ENCODE measurements at places on chromosomes 4 and X.

DNA sequence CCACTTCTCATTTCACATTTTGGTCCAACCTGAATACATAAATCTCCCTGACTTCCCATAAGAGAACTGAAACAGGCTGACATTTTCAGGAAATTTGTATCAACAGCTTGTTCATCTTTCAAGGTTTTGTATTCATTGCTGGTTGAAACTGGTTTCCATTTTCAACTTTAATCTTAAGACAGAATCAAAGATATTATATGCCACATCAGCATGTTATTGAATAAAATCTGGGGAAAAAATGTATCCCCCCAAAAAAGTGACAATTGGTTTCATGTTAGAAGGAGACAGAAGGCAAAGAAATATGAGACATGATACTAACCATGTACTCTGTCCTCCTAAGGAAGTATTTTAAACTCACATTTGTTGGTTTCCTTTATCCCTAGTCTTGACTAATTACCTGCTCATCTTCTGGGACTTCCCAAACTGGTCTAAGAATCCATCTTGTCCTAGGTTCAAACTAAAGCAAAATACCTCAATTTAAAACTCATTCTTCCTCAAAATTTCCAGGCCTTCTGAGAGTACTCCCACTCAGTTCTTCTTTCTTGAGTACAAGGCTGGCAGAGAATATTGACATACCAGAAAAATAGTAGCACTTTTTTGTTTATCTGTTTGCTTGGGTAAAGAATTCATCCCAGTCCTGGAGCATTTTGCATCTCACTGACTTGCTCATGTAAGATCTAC, 3.1 kb upstream of the ANTXR2 start:
- no peak for DNase-seq

DNA sequence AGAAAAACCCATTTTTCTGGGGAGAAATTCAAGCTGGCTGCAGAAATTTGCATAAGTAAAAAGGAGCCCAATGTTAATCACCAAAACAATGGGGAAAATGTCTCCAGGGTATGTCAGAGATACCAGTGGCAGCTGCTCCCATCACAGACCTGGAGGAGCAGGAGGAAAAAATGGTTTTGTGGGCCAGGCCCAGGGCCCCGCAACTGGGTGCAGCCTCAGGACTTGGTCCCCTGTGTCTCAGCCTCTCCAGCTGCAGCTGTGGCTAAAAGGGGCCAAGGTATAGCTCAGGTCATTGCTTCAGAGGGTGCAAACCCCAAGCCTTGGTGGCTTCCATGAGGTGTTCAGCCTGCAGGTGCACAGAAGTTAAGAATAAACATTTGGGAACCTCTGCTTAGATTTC, 536.4 kb upstream of the FRG1 start:
- no peak for DNase-seq

- DNase-seq, result no peak
These were observed 21.6 kb downstream of the SH3KBP1 start for GRCh38 chrX:19865567-19866363.

GRCh38 chrX:69116077-69116476, 49.2 kb downstream of the PJA1 start:
- DNase-seq, result no peak

GRCh38 chr4:188268131-188268908, 129.1 kb downstream of the TRIML1 start:
- no peak for DNase-seq

- DNase-seq, result no peak
These were observed 356.5 kb downstream of the PDGFC start for GRCh38 chr4:156615066-156615531.

- DNase-seq, result no peak
These were observed 127.2 kb downstream of the CHRNA9 start for GRCh38 chr4:40462326-40462725.

DNA sequence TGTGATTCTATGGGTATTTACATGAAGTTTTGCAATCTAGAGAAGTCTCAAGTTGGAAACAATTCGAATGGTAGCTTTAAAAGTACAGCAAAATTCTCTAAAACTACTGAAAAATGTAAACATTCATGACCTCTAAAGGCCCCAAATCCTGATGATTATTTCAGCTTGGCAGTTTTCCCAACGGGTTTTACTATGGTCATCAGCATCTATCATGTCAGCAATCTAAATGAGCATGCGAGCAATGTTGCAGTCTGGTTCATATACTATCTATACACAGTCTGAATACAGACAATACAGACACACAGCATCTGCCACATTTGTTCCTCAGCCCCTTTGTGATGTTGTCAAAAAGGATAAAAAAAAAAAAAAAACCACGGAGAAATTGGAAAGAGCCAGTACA, 790.3 kb upstream of the HTR2C start:
- DNase-seq, result no peak

- no peak for DNase-seq
These were observed 145.5 kb upstream of the FGF13 start for GRCh38 chrX:138856881-138857604.

DNA sequence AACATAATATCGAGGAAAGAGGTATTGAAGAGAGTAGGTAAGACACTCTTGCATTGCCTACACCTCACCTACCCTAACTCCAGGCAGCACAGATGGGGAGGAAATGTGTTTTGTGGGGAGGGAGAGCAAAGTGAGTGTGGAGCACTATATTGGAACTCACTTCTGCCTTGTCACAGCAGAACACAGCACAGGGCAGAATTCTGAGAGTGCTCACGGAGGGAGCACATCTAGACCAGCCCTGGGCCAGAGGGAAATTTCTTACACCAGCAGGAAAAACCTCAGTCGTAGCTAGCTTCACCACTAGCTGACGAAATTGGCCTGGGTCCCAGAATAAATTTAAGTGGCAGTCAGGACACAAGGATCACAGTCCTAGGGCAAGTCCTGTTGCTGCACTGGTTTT, 517.3 kb downstream of the TMA16 start:
- no peak for DNase-seq

- DNase-seq, result no peak
These were observed 79.4 kb downstream of the NLGN4X start for GRCh38 chrX:6149060-6149872.

GRCh38 chr4:23922541-23923111, 32.8 kb upstream of the PPARGC1A start:
- no peak for DNase-seq

DNA sequence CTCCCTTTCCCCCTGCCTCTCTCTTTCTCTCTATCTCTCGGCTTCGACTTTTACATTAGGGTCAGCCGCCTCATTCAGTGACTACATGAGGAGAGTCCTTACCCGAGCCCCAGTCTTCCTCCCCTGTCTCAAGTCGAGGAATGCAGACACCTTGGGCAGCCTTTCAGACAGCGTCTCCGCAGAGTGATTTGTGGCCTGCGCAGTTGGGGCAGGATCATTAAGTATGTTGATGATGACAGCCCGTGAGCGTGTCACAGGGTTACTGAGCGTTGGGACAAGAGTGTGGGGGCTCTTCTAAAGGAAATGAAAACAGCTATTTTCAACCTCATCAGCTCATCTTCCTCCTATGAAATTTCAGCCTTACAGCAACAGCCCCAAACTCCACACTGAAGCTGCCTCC, 312.1 kb upstream of the GATB start:
- no peak for DNase-seq

GRCh38 chrX:72349190-72349589, 43.5 kb upstream of the CITED1 start:
- no peak for DNase-seq

GRCh38 chr4:17283832-17284231, 228.1 kb downstream of the QDPR start:
- no peak for DNase-seq

GRCh38 chr4:83552924-83553323, 17.0 kb downstream of the GPAT3 start:
- no peak for DNase-seq

- DNase-seq, result no peak
These were observed 19.3 kb downstream of the DCTD start for GRCh38 chr4:182897601-182898478.

- no peak for DNase-seq
These were observed 397.4 kb upstream of the ZFP42 start for GRCh38 chr4:187598196-187598595.

DNA sequence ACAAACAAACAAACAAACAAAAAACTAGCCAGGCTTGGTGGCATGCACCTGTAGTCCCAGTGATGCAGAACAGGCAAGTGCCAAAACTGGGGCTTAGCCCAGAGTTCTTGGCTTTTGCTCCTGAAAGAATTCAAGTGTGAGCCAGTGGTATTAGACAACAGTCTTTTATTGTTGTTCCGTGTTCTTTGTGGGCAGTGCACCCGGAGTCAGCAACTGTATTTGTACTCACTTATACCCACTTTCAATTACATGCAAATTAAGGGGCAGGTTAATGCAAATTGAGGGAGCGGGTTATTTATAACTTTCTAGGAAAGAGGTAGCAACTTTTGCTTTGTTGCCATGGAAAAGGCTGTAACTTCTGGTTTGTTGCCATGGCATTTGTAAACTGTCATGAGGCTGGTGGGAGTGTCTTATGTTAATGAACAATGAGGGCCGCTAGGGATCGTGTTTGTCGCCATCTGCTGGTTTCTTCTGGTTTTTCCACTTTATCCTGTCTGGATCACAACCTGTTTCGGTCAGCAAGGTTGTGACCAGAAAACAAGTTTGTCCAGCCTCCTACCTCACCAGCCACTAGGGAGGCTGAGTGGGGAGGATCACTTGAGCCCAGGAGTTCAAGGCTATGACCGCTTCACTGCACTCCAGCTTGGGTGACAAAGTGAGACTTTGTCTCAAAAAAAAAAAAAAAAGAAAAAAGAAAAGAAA, 88.8 kb upstream of the ESX1 start:
- peak; percentile 16 for DNase-seq

- no peak for DNase-seq
These were observed 17.1 kb upstream of the ADRA2C start for GRCh38 chr4:3749081-3749480.

DNA sequence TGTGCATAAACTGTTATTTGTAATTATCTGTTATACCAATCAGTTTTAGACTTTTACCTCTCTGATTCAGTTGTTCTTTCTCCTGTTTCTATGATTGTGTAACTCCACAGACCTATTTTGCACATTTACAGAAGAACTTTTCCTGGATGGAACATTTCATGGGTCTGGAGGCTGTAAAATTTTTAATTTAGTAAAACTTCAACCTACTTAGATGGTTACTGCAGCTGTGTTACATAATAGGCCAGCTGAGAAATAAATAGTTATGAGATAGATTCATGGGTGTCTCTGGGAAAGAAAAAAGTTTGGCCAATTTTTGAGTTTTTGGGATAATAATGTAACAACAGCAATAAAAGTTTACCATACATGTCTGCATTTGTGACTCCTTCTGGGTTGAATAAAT, 253.5 kb downstream of the ARHGAP24 start:
- no peak for DNase-seq

DNA sequence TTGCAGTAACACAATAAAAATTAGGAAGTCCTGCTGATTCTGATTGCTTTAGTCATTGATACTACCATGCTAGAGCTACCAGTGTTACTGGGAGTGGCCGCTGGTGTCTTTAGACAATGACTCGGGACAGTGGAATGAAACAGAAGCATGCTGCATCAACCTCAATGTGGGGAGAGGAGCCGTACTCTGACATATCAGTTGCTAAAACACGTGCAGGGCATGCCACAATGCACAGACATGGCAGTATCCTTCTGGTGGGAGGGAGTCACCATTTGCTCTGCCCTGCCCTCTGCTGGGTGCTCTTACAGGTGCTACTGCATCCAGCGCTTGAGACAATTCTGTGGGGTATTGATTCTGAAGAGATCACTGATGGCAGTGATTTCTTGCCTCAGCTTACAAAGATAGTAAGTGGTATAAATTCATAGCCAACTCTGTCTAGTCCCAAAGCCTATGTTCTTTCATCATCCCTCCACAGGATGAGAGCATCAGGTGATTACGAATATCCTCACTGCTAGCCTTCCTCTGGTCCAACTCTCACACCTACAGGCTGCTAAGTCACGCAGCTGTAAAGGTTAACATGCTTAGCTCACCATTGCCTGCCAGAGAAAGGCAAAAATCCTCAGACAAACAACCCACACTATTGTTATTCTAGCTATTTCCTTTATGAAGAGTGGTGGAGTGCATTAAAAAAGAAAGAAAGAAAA, 43.7 kb downstream of the NSG1 start:
- DNase-seq, result peak; percentile 16

DNA sequence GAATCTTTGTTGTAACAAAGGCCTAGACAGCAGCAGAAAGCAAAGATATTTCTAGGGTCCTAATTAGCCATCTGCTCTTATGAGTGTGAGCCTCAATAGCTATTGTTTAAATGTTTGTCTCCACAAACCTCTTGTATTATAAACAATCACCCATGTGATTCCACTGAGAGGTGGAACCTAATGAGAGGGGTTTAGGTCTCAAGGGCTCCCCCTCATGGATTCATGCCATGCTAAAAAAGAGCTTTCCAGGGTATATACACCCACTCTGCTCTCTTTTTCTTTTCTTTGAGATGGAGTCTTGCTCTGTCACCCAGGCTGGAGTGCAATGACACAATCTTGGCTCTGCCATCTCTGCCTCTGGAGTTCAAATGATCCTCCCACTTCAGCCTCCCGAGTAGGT, 42.1 kb downstream of the TRIM61 start:
- no peak for DNase-seq

- no peak for DNase-seq
These were observed 494.6 kb upstream of the ATOH1 start for GRCh38 chr4:93334003-93334402.

DNA sequence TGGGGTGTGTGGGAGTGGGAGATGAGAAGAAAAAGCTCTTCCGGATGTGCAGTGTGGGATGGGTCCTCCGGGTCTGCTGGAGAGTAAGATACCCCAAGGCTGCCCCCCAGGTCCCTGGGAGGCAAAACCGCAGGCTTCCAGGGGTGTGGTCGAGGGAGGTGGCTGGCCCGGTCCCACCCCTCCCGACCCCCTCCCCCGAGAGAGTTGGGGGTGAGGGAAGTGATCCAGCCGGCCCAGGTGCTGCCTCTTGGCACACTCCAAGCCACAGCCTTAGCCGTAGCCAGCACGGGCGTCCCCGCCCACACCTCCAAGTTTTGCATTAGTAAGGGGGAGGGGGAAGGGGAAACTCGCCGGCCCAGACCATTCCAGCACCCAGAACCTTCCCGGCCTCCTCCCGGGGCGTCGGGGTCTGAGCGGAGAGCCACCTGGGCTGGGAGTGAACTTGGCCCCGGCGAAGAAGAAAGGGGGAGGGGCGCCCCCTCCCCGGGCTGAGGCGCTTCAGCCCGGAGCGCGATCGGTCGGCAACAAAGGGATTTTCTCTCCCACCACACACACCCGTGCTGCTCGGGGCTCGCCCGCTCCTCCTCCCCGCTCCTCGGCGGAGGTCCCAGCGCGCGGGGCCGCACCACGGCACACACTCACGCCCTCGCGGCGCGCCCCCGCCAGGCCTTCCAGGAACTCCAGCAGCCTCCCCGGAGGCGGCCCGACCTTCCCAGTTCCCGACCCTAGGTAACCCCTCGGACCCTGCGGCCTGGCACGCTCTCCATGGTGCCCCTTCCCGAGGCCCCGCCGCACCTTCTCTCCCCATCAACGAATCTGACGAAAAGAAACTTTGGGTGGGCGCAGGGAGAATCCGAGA, 14.4 kb downstream of the BCOR start:
- no peak for DNase-seq

DNA sequence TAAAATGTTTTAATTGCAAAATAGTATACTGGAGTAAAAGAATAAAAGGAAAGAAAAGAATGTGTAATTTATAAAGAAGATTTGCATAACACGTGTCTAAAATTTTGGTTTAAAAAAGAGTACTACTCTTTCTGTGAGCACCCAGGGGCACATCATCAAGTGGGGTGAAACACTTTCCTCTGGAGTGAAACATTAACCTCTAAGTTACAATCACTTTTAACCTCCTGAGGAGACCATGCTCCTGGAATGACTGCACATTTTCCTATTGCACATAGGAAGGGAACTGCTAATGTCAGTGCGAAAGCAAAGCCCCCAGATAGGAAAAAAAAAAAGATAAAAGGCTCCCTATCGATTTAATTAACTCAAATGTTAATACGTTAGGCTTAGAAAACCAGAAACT, 13.3 kb downstream of the VEGFC start:
- no peak for DNase-seq

Measured in stimulated activated CD8-positive, alpha-beta memory T cell treated with anti-CD3 and anti-CD28 coated beads, Interleukin-15, amount 100 ng/mL, for 48 hours (primary cell).